ENCODE measurements at places on chromosomes 12 and 14.

DNA sequence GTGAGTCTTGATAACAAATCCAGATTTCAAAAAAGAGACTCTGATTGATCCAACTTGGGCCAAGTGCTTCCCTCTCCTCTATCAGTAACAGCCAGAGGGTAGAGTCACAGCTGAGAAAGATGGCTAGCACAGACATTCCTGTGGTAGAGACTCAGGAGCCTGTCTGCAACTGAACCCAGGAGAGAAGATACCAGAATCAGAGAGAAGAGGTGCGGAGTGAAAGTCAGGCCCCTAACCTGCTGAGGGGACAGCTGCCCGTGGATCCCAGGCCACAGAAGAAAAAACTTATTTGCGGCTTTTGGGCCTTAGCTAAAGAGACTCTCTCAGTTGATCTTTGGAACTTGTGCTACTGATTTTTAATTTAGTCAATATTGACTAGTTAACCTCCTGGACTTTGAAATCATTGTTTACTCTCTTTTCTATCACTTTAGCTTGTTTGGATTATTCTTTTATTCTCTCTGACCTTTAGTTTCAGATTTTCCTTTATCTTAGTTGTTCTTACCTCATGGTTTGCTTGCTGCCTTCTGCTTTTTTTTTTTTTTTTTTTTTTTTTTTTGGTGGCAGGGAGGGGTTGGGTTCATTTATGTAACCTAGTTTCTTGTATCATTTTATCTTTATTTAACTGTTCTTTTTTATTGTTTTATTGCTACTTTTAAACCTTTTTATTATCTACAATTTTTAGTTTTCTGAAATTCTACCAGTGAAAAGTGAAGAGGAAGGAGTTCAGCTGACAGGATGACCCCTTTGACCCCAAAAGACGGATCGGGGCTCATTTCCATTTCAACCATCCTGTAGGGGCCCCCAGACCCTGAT lies 154.9 kb upstream of the KRR1 start:
- DNase-seq, result peak; percentile 51

- DNase-seq, result no peak
Measured at GRCh38 chr14:76976240-76977005, 52.1 kb downstream of the IRF2BPL start.

GRCh38 chr14:21033133-21033698 lies 1.4 kb downstream of the RNASE13 start:
- no peak for DNase-seq

- peak; percentile 78 for DNase-seq
Measured at GRCh38 chr12:92987362-92987761, 58.3 kb upstream of the EEA1 start.

GRCh38 chr14:37343307-37344094 lies 145.8 kb downstream of the MIPOL1 start:
- peak; percentile 13 for DNase-seq

DNA sequence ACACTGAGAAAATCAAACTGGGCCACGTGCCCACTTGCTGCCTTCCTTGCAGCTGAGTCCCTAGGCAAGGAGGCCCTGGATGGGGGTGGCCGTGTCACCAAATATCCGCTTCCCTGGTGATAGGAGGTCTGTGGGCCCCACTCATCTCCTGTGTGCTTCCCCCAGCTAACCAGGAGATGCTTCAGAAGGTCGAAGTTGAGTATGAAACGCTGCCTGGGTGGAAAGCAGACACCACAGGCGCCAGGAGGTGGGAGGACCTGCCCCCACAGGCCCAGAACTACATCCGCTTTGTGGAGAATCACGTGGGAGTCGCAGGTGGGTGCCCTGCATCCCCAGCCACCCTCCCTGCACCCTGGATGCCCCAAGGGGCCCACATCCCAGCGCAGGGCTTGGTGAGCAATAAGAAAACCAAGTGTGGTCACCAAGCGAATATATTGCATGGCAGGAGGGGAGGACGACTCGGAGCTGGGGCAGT lies 6.8 kb upstream of the SIVA1 start:
- DNase-seq, result no peak
